ENCODE measurements at places on chromosomes 11 and 22.

GRCh38 chr22:21445437-21446127 lies 21.6 kb upstream of the TMEM191C start:
- no peak for DNase-seq

GRCh38 chr11:115146425-115146824 lies 357.8 kb downstream of the CADM1 start:
- no peak for DNase-seq

DNA sequence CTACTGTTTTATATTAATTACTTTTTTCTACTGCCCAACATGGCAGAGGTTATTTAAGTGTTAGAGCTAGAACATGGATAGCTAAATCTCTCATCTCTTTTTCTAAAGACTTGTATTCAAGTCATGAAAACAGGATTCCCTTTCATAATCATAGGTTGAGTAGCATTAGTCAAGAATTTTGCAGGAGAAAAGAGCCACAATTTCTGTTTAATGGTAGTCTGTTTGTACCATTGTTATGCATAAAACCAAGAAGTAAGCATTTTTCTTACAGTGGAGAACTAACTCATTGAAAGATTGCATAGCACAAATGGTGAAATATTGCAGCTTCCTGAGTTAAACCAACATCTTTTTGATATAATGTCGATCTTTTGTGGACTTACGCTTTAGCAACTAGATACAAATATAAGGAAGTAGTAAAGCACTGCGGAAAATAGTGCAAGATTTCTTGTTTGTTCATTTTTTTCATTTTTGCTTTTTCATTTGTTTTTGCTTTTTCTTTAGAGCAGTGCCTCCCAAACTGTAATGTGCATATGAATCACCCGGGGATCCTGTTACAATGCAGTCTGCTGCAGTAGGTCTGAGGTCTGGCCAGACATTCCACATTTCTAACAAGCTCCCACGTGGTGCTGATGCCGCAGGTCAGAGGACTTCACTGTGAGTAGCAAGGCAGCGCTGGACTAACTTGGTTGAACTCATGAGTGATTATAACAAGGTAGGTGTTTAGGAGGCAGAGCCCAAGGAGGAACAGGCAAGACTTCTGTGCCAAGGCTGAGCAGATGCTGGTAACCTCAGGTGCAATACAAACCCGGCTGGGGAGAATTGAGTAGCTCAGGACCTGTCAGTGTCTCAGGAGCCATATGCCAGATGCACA lies 4.6 kb downstream of the ETS1 start:
- no peak for DNase-seq

- no peak for DNase-seq
Observed at GRCh38 chr11:110571081-110571720, 141.0 kb downstream of the ARHGAP20 start.

GRCh38 chr22:21754523-21754922 lies 18.9 kb upstream of the YPEL1 start:
- DNase-seq: no peak

DNA sequence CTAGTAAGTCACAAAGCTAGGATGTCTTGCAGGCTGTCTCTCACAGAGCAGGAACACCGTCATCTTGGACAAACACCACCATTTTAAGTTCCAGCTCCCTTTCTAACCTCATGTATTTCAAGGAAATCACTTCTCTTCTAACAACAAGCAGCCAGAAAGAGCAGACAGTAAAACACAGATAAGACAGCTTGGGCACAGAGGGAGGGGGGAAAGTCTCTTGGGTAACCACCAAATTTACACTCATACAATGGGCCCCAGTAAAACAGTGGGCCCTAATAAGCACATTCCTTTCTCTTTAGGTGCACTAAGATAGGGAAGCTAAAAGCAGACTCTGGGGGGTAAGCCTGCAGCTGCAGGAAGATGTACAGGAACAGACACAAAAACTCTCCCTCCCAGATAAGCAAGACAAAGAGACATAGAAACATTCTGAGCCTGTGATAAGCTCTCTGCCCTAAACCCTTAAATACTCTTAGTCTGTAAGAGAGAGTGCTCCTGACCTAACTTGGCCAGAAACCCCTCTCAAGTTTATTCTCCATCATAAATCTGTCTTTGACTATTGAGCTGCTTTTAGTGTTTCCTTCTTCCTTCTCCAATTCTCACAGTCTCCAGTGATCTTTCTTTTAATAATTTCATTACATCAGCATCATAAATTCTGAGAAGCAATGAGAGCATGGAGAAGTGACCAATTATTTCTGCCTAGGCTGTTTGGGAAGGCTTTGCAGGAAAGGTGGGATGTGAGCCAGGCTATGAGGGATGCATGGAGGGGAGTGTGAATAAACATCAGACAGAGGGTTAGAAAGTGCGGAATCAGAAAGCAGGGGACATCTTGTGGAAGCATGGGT lies 7.4 kb downstream of the OR10D3 start:
- no peak for DNase-seq

GRCh38 chr11:34784318-34784841 lies 131.8 kb downstream of the APIP start:
- no peak for DNase-seq

DNA sequence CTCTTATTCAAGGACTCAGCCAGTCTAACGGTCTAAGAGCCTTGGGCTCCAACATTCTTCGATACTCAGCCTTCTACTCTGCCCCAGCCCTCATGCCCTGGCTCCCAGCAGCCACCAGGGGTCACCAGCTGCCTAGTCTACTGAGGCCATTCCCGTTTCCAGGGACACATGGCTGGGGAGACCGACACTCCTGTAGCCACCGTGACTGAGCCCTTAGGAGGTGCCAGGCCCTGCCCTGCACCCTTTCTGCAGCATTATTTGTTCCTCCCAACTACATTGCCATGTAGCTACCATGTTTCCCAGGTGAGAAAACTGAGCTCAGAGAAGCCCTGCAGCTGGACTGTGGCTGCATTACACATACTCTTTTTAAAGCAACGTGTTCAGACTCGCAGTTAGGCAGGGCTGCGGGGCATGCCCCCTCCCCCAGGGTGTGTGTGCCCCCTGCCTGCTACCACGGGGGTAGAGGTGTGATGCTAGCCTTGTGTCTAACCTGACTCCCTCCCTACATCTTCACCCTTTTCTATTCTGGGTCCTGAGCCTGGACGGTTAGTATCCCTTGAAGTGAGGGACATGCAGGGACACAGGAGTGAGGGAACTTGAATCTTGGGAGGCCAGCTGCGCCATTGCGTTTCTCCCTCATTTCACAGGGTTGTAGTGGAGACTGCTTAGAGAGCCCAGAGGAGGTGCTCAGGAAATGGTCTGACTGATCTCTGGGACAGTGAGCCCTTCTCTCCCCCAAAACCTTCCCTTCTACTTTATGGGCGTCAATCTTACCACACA lies 17.5 kb downstream of the ATG16L2 start:
- peak; percentile 44 for DNase-seq

DNA sequence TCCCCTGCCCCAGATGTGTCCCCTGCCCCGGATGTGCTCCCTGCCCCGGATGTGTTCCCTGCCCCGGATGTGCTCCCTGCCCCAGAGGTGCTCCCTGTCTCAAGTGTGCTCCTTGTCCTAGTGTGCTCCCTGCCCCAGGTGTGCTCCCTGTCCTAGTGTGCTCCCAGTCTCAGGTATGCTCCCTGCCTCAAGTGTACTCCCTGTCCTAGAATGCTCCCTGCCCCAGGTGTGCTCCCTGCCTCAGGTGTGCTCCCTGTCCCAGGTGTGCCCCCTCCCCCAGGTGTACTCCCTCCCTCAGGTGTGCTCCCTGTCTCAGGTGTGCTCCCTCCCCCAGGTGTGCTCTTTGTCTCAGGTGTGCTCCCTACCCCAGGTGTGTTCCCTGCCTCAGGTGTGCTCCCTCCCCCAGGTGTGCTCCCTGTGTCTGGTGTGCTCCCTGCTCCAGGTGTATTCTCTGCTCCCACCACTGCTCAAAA lies 48.7 kb upstream of the RASD2 start:
- no peak for DNase-seq

- DNase-seq: no peak
Observed at GRCh38 chr22:32922186-32922585, 120.7 kb downstream of the TIMP3 start.

DNA sequence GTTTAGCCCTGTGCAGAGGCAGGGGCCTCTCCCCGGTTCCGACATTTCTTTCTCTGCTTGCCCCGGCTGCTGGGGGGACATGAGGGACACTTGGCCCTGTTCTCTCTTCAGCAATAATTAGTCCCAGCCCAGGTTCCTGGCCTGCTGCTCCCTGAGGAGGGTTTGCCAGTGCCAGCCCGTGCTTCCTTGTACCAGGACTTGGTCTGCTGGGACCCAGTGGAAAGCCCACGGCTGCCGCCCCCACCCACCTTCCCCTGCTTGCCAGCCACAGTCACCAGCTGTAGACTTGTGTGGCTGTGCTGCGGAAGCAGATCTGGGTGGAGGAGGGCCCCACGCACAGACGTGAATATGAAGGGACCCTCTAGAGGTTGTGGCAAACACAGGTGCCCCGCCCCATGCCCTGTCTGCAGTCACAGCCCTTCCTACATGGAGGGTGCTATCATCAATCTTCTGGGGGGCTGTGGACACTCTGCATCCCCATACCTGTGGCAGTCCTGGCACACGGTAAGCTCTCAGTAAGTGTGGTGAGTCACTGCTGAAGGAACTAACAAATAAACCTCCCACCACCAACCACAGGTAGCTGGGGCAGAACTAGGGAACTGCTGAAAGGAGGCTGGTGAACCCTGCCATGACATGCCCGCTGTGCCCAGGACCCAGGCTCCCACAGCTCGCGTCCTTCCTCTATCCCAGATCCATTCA lies 949 bp downstream of the TP53AIP1 start:
- no peak for DNase-seq
